ENCODE measurements at places on chromosomes 7 and 10.

DNA sequence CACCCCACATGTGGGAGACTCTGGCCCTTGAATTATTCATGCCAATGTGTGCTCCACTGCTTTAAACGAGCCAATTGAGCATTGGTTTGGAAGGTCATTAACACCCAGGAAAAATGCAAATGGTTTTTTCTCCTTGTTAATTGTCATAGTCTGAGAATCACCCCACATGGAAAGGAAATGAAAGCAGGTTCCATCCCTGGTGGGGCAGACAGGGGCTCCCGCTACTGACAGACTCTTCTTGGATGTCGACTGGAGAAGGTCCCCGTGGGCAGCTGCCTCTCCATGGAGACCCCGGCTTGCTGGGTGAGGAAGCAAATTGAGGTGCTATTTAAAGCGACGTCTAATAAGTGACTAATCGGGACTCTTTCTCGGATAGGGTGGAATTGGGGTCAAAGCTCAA, 32.0 kb upstream of the EN2 start:
- no peak for DNase-seq

GRCh38 chr10:97974100-97974499, 56.3 kb downstream of the CRTAC1 start:
- DNase-seq = no peak

- peak; percentile 63 for DNase-seq
Measured at GRCh38 chr10:66321723-66322665, 603.8 kb upstream of the LRRTM3 start.

DNA sequence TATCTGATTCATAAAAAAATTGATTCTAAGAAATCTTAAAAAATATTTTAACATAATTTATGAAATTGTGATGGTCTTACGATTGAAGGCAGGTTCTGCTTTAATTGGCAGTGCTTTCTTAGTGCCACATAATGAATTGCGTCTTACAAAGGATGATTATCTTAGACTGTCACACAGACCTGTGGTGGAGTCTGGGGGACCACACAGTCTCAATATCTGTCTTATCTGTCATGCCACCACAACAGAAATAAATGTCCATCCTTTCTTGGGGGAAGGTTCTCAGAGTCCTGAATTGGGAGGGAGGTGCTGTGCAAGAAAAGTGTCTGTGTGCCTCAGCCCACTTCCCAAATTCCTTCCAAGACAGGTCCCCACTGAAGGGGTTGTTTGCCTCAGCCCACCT, 34.0 kb downstream of the ZDHHC6 start:
- DNase-seq = no peak

GRCh38 chr7:66946545-66946944, 25.5 kb downstream of the TMEM248 start:
- DNase-seq = no peak

DNA sequence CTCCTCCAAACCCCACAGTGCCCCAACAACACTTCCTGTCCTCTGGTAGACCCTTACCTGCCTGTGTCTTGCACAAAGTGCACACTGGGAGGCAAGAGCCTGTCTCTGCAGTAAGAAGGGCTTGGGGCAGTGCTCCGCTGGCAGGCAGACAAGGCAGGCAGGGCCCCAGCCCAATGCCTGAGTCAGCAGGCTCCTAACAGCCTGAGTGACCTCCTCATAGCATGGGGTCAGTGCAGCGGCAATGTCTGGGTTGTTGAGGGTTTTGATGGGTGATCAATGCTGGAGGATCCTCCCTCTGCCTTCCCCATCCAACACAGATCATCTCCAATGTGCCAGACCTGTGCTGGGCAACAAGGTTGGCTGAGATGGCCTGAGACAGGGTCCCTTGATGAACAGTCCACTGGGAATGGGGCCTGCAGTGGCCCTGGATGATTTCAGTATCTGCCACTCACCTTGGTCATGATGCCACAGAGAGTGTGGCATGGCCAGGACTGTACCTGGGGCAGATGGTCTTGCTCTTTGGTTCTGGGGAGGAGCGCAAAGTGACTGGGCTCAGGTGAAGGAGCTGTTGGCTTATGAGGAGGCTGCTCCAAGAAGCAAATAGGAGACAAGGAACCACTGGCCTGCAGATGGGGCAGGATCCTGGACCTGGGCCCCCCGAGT, 55.6 kb upstream of the CAMK2B start:
- DNase-seq = peak; percentile 33

DNA sequence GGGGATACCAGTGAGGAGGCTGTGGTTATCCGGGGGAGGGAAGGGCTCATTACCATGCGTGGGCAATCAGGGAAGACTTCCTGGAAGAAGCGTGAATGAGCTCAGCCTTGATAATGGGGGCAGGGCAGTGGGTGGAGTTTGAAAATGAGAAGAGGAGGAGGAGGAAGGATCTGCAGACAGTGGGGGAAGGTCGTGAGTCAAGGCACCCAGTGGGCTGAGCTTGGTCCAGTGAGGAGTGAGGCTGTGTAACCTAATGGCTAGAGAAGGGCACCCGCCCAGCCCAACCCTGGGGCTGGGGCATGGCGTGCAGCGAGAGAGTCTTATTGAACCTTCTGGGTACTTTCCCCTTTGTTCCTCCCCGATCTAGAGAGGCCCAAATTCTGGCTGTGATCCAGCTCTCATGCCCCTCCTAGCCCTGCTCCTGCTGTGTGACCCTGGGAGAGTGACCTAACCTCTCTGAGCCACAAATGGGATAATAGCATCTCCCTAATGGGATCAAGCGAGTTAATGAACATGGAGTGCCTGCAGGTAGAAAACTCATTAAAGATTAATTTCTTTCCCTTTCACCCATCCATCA, 31.5 kb downstream of the CLIP2 start:
- no peak for DNase-seq

DNA sequence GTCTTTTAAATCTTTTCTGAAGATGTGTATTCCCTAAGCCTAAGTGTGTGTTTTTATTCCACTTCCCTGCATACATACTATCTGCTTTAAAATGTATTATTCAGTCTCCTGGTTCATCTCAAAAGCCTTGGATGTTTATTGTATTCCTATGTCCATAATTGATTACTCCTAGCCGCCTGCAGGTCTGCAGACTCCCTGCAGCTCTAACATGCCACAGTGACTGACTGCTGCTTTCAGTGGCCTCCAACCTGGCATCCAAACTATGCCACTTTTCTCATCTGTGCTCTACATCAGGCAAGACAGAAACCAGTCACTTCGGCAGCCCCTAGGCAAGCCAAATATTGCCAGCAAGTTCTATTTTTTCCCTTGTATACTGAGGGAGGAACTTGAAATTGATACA, 81.7 kb downstream of the ABCA13 start:
- no peak for DNase-seq

- peak; percentile 52 for DNase-seq
Measured at GRCh38 chr7:115005953-115006352, 84.1 kb downstream of the MDFIC start.

DNA sequence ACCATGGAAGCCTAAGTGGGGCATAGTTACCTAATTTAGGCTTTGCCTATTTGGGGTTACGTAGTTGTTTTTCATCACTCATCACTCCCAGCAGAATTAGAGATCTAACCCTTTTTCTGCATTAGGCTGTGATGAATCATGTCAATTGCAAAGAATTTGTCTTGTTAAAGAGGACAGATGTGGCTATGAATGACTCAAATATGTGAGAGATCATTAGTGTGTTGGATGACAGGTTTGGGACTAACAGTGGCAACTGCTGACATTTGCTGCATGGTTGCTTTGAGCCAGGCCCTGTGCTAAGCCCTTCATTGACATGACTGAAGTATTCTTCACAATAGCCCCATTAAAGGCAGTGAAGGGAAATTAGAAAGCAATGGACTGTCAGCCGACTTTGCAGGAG, 83.4 kb upstream of the BMPER start:
- DNase-seq = no peak

GRCh38 chr10:130491011-130491692, 355.0 kb downstream of the GLRX3 start:
- DNase-seq = no peak

DNA sequence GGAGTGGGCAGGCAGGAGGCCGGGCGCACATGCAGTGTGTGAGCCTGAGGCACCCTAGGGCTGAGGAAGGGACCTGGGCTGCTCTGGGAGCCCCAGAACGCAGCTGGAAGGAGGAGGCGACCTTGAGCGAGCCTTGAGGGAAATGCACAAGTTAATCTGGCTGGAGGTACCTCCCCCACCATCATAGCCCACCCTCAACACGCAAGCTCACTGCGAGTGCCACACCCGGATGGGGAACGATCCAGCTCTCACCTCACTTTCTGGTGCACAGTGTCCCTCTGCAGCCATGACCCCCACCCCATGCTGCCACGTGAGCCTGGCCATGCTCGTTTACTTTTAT, 162.4 kb upstream of the PPP2R2D start:
- DNase-seq = no peak
